Omental fat pad (tissue), 4 donors: ENCODE measurements at places on chromosomes 4 and X. TPM values are rescaled to one million over a fixed set of nuclear protein-coding genes. Genes with fewer than 3 reads are reported as not detected.

GRCh38 chr4:102466298-102466697 lies 34.9 kb upstream of the NFKB1 start:
- DNase-seq = no peak

Gene GPC4
- total RNA-seq = 13.1 TPM

GRCh38 chr4:139594591-139595185 lies 38.7 kb upstream of the SETD7 start:
- DNase-seq = no peak

DNA sequence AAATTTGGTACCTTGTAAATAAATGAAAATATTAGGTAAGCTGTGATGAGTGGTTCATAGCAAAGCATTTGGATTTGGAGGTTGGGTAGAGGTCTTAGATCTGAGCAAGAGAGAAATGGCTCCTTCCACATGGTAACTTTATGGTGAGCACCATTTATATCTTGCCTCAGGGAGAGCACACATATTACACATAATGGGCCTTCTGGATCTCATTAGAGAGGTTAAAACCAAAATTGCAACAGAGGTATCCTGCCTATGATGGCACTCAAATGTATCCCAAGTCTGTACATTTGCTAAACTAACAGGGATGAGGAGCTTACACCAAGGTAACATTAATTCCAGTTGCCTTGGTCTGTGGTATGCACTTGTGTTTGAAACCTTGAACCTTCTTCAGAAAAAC lies 87.1 kb upstream of the PUDP start:
- DNase-seq = no peak

Gene FDCSP
- not detected for total RNA-seq

- DNase-seq = no peak
These were observed 21.5 kb upstream of the LRAT start for GRCh38 chr4:154722262-154722661.

Gene MAGEA2B
- not detected for total RNA-seq

GRCh38 chr4:89712141-89712540 lies 124.8 kb downstream of the SNCA start:
- DNase-seq = no peak

Gene HTR2C
- total RNA-seq = not detected
